ENCODE measurements at places on chromosomes 2 and 18.

- no peak for DNase-seq
Measured at GRCh38 chr18:11106894-11107293, 42.5 kb downstream of the PIEZO2 start.

DNA sequence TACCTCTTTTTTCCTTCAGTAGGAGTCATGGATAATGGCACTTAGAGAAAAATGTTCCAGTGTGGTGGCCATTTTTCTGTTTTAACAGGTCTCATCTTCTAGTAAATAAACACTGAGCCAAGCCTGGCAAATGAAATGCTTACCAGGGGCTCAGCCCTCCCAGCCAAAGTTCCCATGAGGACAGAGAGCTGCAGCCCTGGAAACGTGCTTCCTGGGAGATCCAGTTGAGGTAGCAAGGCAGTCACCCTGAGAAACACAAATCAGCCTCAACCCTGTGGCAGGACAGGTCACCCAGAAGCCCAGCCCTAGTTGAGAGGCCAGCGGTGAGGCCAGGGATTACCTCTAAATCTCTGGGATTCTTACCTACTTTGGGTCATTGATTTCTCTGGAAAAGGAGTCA lies 140.1 kb downstream of the LNPK start:
- DNase-seq, result no peak

DNA sequence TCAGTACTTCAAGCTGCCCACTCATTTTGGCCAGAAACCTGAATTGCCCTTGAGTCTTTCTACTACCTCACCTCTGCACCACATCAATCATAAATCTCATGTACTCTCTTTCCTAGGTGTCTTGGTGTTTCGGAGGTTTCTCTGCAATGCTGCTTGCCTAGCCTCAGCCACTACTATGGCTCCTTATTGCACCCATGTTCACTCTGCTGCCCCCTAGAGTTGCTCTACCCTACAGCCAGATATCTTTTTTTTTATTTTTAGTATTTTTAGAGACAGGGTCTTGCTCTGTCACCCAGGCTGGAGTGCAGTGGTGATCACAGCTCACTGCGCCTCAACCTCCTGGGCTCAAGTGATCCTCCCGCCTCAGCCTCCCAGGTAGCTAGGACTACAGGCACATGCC lies 413.0 kb downstream of the PTPRM start:
- DNase-seq, result no peak

- no peak for DNase-seq
Measured at GRCh38 chr2:100856732-100857131, 36.8 kb downstream of the NPAS2 start.

GRCh38 chr2:12718015-12718671 lies 1.4 kb downstream of the TRIB2 start:
- DNase-seq, result no peak

DNA sequence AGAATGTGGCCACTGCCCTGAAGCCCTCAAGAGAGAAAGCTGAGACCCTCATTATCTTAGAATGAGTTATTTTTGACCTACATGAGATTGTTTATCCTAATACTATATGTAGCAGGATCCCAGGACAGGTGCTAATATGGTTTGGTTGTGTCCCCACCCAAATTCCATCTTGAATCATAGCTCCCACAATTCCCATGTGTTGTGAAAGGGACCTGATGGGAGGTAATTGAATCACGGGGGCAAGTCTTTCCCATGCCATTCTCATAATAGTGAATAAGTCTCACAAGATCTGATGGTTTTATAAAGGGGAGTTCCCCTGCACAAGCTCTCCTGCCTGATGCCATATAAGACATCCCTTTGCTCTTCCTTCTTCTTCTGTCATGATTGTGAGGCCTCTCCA lies 76.8 kb downstream of the CCBE1 start:
- no peak for DNase-seq

Measured in omental fat pad (tissue), 4 donors.